ENCODE measurements at places on chromosomes 7 and 10.
A peak's percentile ranks its signal among the peaks of the same experiment; 100 is the strongest.

DNA sequence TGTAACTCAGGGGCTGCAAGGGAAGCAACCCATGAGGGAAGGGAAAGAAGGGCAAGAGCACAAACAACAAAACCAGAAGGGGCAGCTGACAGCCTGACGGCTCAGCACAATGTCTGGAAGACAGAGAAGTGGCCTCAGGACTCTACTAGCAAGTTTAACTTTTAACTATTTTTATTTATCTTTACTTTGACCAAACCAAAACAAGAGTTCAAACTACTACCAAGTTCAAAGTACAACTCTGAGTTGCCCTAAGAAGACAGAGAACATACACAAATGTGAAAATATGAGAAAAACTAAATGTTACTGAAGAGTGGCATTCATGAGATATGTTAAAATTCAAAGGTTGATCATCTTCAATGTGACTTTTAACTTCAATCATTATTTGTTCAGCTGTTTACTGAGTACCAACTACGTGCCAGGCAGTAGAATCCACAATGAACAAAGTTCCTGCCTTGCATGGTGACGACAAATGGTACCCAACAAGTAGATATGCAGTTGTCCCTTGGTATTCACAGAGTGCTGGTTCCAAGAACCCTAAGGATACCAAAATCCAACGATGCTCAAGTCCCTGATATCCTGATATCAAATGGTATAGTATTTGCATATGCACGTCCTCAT lies 19.7 kb downstream of the NUDCD3 start:
- no peak for DNase-seq

GRCh38 chr10:131271195-131271880 lies 40.2 kb downstream of the TCERG1L start:
- no peak for DNase-seq

GRCh38 chr7:92421676-92422435 lies 25.4 kb upstream of the GATAD1 start:
- DNase-seq, result no peak

- DNase-seq, result no peak
Measured at GRCh38 chr10:70756700-70757360, 28.3 kb downstream of the TBATA start.

- no peak for DNase-seq
Measured at GRCh38 chr7:154342971-154343633, 290.9 kb downstream of the DPP6 start.

DNA sequence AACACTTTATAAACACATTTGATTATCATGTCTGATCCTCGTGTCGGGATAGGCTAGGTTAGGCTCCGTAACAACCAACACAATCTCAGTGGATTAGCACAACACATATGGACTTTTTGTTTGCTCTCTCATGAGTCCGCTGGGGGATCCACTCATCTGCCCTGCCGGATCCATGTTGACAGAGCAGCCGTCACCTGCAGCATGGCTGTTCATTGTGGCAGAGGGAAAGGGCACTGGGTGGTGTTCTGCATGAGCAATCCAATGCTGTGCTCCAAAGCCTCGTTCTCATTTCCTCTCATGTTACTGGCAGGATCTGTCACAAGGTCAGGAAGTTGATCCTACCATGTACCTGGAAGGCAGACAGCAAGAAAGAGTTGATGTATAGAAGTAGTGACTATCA lies 62.5 kb upstream of the RAPGEF5 start:
- DNase-seq, result no peak

DNA sequence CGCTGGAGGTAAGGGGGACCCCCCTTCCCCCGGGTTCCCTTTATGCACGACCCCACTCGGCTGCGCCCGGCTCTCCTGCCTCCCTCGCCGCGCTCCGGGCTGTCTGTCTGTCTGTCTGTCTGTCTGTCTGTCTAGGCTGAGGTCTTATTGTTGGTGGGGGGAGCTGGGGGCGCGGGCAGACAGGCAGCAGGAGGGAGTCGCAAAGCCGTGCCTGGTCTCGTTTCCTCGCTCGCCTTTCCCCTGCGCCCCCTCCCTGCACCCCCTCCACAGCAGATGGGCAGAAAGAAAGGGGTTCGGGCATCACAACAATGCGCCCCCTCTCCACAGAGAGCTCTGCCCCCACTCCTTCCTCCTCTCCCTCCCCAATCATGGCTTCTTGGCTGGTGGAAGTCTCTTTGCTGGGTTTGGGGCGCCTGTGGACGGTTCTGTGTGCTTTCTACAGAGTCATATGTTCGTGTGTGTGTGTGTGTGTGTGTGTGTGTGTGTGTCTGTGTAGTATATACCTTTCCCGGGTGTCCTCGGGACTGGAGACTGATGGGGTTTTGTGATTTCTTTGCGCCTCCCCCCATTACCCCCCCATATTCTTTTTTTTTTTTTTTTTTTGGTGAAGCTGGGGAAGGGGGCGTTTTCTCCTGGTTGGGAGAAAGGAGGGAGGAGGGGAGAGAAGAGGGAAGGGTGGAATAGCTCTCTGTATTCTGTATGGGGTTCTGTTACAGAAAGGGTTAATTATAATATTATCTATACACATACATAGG lies 1.9 kb downstream of the AUTS2 start:
- no peak for DNase-seq

DNA sequence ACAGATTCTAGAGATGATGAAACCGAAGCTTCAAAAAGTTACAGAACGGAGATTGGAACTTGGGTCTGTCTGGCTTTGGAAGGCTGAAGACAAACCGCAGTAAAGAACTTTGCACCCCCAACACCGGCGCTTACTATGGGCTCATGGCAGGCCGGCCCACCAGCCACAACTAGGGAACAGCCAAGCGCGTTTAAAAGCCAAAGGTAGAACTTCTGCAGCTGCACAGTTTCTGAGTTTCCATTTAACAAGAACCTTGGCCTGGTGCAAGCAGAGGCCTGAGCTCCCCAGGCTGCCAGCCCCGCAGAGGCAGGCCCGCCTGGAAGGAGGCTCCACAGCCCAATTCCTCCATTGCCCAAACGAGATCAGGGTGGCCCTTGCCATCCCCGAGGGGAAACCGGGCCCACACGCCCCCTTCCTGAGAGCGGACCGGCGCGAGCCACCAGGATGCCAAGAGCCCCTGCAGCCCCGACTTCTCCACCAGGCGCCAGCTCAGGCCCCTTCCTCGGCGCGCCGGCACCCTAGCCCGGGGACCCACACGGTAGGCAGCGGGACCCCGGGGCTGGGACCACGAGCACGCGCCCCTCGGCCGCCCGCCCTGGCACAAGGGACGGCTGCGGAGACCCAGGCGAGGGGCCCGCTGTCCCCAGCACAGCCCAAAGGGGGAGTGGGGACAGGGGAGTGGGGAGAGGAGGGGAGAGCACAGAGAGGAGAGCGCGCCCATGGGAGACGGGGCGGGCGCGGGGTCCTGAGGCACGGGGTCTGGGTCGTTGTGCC lies 566 bp downstream of the MAD1L1 start:
- no peak for DNase-seq

DNA sequence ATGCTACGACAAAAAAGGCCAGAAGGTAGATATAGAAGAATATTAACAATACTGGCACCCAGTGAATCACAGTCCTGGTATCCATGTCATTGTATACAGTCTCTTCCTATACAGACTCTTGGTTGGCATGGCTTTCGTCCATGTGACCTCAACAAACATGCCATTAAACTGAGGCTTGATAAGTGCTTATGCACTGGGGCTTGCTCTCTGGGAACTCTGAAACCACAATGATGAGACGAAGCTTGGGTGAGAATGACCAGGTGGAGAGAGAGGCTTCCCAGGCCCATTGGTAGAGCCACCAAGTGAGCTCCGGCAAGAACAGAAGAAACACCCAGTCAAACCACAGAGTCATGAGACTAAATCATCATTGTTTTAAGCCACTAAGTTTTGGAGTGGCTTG lies 33.2 kb downstream of the PNPLA8 start:
- DNase-seq, result no peak

- no peak for DNase-seq
Measured at GRCh38 chr7:117652943-117653680, 173.3 kb downstream of the CFTR start.

DNA sequence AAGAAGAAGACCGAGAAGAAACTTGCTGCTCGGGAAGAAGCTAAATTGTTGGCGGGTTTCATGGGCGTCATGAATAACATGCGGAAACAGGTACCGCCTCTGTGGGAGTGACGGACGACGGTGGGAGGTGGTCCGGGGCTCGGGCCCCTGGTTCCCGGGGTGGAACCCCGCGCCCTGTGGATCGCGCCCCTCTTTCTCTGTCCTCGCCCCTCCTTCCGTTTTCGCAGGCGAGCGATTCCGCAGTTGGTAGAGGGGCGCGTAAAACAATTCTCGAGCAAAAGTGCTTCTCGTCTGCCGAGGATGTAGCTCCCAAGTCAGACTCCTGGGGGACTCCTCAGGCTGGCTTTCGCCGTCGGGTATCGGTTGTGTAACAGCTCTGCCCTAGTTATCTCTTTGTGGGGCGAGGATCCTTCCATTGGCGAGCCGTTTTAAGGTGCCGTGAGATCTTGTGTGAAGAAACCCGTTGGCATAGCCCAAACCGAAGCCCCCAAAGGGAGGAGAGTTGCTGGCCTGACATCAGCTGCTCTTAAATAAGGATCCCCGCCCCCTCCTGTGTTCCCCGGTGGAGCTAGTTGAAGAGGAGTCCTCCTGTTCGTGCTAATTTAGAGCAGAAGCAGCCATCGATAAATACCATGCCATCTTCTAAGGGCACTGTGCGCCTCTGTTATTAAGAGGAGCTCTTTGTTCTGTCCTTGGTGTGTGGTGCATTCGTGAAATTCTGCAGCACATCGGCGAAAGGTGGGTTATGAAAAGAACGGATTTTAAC lies 655 bp downstream of the KLHL7 start:
- peak; percentile 5 for DNase-seq

- DNase-seq, result no peak
Measured at GRCh38 chr10:14543046-14543903, 212.6 kb upstream of the FRMD4A start.

- DNase-seq, result no peak
Measured at GRCh38 chr7:29809533-29810155, 3.3 kb downstream of the WIPF3 start.

GRCh38 chr7:155228459-155228845 lies 69.2 kb upstream of the INSIG1 start:
- no peak for DNase-seq

DNA sequence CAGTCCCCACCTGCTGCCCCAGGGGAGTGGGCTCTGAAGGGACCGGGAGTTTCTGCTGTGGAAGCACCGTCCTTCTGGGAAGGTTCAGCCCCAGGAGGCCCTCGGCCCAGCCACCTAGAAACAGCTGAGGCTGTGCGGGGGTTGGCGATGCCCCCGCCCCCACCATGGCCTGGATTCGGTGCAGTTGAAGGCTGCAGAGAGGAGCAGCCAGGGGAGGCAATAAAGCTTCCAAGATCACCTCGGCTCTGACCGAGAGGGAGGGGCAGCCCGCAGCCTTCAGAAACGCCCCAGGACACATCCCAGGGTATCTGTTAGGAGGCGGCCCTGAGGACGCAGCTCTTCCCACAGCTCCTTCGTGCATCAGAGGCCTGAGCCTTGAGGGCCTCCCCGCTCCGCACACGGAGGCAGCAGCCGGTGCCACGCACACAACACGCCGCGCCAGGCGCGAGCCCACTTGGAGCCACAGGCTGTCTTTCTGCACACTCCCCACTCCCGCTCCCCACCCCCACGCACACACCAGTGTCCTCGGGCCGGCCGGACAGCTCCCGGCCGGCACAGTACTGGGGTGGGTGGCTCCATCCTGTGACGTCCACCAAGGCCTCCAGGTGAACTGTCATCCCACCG lies 1.6 kb downstream of the KNDC1 start:
- DNase-seq, result no peak

- DNase-seq, result no peak
Measured at GRCh38 chr10:37476285-37476684, 350.9 kb downstream of the ANKRD30A start.

DNA sequence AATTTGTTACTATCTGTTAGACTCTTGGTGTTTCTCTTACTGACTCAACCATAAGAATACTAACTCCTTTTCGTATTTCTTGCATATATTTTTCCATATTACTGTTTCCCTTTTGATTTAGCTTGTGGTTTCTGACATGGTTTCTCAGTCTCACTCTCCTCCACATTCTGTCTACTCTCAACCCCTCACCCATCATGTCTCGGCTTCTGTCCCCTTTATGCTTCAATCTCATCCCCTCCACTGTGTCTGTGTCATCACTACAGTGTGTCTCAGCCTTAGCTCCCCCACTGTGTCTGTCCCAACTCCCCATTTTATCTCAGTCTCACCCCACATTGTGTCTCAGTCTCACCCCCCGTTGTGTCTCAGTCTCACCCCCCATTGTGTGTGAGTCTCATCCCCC lies 126.9 kb downstream of the VIPR2 start:
- no peak for DNase-seq

DNA sequence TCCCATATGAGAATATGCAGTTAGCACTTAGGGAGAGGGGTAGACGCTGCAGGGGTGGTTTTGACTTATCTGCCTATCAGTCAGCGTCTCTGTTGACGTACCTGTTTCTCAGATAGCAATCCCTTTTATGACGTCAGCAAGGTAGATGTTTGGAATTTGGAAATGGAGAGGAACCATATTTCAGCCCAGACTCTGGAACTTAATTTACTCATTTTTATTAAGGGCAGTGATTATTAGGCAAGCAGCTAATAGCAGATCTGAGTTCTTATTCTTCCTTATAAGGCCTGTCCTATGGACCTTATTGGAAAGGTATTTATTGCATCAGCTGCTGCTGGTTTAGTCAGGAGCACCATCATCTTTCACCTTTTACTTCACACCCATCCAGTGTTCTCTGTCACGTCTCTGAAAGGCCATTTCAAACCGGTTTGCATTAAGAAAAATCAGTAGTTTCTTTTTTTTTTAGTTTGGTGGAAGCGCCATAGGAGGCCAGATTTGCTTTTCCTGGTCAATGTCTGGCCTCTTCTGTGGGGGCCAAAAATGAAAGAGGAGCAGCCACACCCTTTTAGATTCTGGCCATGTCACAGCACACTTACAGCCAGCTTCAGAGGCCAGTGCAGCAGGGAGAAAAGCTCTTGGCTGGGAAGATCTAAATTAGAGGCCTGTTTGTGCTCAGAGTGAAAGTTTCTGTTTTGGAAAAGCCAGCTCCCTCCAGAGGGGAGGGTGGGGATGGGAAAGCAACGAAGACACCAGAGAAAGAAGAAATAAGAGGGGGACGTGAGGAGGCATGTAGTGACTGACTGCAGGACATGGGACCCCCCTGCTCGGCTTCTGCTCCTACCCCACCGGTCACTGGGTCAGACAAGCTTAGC lies 146.3 kb downstream of the TCF7L2 start:
- DNase-seq, result no peak

- no peak for DNase-seq
Measured at GRCh38 chr10:22912763-22913384, 15.0 kb upstream of the ARMC3 start.
